Activated naive CD4-positive, alpha-beta T cell treated with anti-CD3 and anti-CD28 coated beads, Interleukin-2, amount 50 U/mL, for 72 hours (primary cell): ENCODE measurements at places on chromosomes 4 and X.

DNA sequence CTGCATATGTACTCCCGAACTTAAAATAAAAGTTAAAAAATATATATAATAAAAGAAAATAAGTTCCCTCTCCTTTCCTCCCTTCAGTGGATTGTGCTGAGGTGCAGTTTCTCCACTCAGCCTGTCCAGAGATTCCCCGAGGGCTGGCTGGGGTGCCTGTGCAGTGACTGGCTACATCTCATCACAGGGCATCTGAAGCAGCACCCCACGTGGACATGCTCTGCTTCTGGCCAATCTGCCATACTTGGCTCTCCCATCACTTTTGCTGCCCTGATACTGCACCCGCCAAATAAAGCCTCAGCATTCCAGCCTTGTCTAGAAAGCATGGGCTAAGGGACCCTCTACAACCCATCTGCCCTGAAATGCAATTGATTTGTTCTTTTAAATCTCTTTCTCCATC is 11.1 kb upstream of the MGST2 start:
- DNase-seq = no peak

- no peak for DNase-seq
These were observed 106.3 kb downstream of the FAM53A start for GRCh38 chr4:1577822-1578217.

- DNase-seq = no peak
These were observed 37.0 kb downstream of the HTT start for GRCh38 chr4:3111461-3111860.

- no peak for DNase-seq
These were observed 431.8 kb upstream of the HTR2C start for GRCh38 chrX:114152130-114152529.

DNA sequence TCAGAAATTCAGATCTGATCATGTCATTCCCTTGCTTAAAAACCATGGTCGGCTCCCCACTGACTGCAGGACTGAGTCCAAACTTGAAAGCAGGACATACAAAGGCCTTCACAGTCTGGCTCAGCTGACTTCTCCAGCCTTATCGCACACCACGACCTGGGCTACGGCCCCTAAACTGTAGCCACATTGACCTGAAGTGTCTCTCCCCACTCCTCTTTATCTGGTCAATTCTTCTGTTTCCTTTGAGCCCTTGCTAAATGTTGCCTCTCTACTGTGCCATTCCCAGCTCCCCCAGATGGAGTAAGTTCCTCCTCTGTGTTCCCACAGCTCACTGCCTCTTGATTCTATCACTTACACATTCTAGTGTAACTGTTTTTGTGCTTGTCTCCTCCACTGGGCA is 60.5 kb upstream of the CITED1 start:
- DNase-seq = no peak

GRCh38 chr4:71444395-71444794 is 105.6 kb downstream of the SLC4A4 start:
- DNase-seq = no peak

GRCh38 chr4:124435274-124435950 is 277.1 kb downstream of the ANKRD50 start:
- DNase-seq = no peak

DNA sequence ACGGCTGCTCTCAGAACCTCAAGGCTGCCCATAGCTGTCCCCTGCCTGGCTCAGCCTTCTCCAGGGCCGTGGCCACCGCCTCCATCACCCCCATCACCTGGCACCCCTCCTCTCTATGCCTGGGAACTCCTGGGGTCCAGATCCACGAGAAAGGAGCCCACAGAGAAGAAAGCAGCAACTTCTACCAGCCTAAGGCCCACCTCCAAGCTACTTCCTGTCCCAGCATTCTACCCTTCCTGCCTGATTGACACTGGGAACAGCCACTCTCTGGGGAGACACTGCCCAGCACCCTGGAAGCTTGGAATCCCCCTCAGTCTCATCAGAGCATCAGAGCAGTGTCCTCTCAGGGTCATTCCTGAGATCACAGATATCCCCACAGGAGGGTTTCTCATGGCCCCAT is 36.9 kb upstream of the PROM1 start:
- DNase-seq = no peak

GRCh38 chr4:113607998-113608397 is 153.5 kb downstream of the CAMK2D start:
- DNase-seq = no peak

DNA sequence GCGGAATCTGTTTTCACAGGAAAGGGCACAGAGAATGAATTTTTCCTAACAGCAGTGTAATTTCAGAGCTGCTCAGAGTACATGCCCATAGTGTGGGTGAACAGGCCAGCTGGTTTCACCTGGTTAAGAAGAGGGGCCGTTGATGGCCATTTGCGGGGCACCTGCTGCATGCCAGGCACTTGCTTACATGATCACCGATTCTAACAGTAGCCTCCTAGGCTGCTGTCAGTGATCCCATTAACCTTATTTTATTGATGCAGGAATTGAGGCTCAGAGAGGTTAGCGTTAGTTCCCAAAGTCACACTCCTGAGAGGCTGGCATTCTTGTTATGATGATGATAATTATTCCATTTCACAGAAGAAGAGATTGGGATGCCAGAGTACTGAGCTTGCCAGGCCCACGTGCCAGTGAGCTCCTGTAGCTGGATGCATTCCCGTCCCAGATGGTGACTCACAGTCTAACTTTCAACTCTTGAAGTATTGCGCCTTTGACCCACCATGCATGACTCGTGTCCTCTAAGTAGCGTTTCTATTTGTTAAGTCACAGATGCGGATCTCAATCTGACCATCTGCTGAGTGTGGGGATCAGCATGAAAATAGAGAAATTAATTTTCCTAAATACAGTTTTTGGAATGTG is 76.5 kb downstream of the PSAPL1 start:
- DNase-seq = no peak

DNA sequence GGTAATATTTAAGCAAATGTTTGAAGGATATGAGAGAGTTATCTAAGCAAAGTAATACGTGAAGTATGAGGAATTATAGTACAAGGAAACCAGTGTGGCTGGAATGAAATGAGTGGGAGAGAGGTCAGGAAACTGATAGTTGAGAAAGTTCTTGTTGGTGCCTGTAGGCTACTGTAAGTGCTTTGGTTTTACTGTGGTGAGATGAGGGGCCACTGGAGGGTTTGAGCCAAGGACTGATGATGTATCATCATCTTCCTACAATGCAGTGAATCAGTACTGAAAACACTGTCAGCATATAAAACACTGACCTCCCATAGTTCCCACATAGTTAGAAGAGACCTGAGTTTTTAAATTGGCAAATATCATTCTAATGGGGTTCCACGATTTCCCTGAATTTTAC is 367.5 kb upstream of the CTSO start:
- no peak for DNase-seq

GRCh38 chr4:158729716-158730559 is 6.7 kb upstream of the PPID start:
- peak; percentile 46 for DNase-seq

DNA sequence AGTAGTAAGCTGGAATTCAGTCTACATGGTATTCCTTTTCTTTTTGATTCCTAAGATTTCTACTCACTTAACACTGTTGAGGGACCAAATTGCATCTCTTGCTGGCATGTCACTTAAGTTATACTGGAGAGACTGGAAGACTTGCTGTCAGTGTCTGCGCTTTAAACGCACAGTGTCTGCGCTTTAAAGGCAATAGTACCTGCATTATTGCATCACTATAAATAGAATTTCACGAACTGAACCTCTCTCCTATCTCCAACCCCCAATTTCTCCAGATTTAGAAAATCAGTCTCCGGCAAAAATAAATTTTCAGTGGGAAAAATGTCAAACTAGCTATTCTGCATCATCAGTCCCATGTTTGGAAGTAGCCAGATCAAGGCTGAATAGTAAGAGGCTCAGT is 21.2 kb downstream of the SMAD1 start:
- no peak for DNase-seq

GRCh38 chrX:19964017-19964710 is 26.7 kb downstream of the BCLAF3 start:
- peak; percentile 23 for DNase-seq

DNA sequence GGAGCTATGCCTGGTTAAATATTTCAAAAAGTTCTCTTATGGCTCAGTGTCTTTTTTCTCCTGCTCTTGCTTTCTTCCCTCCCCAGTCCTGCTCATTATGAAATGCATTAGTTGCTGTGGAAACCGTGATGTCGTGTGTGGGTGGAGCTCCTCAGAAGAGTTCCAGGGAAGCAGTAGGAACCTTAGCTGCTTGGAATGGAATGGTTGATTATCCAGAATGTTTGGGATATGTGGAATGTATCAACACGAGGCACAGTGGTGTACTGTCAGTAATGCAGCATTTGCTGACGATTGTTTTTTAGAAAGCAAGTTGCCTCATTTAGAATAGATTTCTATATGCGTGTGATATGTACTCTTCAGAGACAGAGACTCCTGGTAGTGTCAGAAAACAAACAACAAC is 333.2 kb downstream of the ARHGAP10 start:
- no peak for DNase-seq

DNA sequence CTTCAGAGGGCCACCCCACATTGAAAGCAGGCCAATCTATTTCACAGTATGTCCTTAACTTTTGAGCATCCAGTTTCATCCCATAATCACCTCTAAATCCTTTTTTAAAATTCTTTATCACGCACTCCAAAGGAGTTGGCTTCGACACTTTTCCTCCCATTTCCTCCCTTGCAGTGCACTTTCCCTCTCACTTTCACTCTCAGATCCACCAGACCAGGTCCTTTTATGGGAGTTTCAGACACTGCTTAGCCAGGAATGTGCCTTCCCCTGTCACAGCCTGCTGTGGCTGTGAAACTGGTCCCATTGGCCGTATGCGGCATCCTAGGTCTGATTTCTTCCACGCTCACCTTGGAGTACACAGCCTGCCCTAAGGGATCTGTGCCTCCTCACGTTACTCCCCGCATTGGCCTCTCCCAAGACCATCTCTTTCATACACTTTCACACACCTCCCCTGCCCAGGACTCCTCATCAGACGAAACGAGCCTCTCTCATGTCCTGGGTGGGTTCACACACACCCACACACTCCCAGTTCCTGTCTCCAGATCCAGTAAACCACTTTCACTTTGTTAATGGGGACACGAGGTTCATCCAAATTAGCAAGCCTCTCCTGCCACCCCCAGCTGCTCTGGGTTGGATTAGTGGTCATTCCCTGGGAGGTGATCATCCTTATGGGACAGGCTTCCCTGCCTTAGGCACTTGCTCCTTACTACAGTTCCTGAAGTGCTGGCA is 10.0 kb upstream of the RHOXF2B start:
- DNase-seq = no peak

GRCh38 chr4:124786634-124787033 is 74.1 kb upstream of the ANKRD50 start:
- no peak for DNase-seq

DNA sequence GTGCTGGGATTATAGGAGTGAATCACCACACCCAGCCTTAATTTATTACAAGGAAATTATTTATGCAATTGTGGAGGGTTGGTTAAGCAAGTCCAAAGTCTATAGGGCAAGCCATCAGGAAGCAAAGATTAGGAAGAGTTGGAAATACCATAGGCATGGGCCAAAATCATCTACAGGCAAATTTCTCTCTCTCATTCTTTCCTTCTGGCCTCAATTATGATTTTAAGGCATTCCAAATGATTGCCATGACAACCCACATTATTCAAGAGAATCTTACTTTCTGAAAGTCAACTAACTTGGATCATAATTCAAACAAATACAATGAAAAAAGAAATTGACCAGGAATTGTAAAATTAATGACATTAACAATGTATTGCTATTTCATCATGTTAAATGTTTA is 400.8 kb downstream of the GPM6A start:
- DNase-seq = no peak

DNA sequence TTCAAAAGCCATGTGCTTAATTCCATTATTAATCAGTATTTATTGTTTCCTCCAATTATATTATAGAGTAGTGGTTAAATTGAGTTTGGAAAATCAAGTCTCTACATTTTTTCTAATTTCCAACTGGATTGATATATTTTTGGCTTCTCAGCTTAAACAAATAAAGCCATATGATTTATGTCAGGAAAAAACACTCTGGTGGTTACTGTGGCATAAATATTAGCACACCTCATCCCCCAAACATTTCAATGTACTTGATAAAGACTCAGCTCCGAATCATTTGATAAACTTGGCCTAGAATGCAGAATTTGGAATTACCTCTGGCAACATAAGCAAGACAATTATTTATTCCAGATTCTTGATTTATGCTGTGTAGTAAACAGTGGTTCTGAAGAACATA is 2313.8 kb downstream of the ARAP2 start:
- DNase-seq = no peak

DNA sequence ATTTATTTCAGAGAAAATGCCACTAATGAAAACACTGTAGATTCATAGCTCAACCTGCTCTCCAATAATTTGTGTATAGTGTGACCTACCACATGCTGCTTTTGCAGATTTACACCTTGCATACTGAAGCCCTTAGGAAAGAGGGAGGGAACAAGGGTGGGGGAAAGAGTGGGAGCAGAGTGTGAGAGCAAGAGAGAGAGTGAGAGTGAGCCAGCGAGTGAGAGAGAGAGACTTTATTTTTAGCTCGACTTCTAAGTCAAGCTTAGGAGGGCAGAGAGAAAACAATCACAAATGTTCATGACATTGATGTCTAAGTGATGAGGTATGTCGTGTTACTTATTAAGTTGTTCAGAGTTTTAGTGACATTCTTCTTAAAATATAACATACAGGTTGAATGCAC is 112.5 kb upstream of the HAND2 start:
- DNase-seq = no peak

- no peak for DNase-seq
These were observed 347.4 kb downstream of the BCOR start for GRCh38 chrX:39750256-39750790.

GRCh38 chr4:6443035-6444023 is 29.1 kb downstream of the PPP2R2C start:
- no peak for DNase-seq

DNA sequence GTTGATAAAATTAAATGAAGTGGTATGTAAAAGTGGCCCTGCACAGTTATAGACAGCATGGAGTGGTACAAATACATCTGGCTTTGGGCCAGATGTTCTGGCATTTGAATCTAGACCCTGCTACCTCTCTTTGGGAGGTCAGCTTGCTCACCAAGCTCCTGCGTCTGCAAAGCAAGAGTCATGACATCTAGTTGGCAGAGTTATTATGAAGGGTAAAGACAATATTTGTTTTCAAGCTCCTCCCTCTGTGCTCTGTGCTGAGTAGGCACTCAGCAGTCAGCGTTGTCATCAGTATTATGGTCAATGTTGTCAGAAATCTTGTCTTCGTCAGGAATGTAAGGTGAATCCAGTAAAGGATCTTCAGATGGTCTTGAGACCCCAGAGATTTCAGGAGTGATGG is 55.8 kb downstream of the CCNI start:
- DNase-seq = no peak

DNA sequence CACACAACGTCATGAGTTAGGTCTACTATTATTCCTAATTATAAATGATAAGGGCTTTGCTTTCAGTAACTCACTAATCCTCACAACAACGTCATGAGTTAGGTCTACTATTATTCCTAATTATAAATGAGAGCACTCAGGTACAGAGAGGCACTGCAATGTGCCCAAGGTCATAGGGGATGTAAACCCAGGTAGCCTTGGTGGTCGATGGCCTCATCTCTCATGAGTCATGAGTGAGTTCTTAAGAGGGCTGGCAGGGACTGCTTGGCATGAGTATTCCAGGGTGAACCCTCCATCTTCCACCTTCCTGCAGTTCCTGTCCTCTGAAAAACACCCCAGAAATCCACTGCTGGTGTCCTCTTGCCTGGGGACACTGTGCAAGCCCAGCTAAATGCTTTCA is 317.1 kb downstream of the STK32B start:
- no peak for DNase-seq
